ENCODE measurements at places on chromosomes 13 and 19.

- peak; percentile 80 for DNase-seq
These were observed 6.8 kb downstream of the ELL start for GRCh38 chr19:18514800-18515682.

GRCh38 chr13:114024603-114025404 is 50.9 kb upstream of the C13orf46 start:
- peak; percentile 63 for DNase-seq

- no peak for DNase-seq
These were observed 26.7 kb upstream of the TDRD3 start for GRCh38 chr13:60370343-60370742.

DNA sequence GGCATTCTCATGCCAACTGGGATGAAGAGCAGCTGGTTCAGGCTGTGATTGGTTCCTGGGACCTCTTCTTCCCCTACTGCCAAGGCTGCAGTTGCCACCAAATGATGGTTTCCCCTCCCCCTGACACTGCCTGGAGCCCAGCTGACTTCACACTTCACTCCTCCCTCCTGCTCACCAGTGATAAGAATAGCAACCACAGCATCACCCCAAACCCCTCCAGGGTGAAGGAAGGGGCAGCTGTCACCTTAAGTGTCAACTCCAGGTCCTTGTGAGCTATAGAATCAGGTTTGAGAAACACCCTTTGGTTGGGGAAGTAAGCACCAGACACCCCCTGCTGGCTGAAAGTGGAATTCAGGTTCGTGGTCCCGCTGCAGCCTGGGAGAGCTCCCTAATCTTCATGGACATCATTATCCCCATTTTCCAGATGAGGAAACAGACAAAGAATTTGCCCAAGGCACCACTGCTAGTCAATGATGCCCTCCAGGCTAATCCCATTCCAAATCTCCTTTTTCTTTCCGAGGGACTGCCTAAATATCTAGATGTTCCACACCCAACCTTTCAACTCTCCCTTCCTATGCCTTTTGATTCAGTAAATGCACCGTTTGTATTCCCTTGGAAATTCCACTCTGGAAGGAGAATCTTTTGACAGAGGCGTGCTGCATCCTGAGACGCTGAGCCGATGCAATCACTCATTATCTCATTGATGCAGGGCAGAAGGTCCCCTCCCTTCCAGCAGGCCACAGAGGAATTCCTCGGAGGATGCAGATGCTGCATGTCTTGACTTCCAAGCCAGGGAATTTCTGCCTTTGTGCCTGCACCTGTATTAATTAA is 50.6 kb upstream of the UQCRFS1 start:
- peak; percentile 34 for DNase-seq

DNA sequence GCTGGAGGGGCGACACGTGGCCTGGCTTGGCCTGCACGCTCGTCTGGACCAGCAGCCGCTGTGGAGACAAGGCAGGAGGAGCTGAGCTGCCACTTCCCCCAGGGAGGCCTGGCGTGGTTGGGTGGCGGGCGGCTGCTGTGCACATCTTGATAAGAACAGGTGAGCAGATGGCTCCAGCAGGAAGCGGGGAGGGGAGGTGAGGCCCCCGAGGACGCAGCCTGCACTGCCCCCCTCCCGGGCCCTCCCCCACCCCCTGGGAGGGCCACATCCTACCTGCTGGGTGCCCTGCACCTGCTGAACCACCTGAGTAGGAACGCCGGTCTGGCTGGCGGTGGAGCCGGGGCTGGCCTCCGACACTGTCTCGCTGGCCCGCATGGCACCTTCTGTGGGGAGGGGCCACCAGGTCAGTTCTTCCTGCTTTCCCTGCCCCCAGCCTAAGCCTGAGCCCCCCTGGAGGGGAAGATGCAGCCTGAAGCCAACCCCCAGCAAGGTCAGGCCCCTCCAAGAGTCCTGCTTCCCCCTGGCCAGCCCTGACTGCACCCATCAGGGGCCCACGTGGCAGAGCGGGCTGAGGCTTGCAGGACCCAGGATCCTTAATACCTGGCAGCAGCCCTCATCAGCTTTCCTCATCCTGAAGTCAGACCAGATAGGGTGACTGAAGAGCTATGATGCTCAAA is 22.8 kb downstream of the RFX1 start:
- no peak for DNase-seq

GRCh38 chr19:14072535-14073260 is at the start of gene MISP3:
Gene MISP3, plus strand, starts transcription at chr19:14072786. Its CDS starts 524 bp downstream, at chr19:14073310.
- peak; percentile 92 for DNase-seq

DNA sequence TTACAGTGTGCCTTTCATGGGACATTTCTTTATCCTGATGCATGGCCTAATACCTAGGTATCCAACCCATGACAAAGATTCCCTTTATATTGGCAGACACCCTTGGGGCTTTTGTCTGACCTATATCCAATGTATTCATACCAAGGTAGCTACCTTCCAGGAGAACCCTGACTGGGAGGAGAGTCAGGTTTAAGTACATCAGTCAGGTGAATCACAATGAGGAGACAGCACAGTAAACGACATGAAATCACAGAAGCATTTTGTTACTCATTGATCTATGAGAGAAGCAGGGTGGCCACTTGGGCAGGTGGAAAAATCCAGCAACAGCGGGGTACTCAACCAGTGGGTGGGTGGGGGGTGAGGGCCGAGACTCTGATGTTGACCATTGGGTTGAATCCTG is 527.4 kb upstream of the ATXN8OS start:
- no peak for DNase-seq

DNA sequence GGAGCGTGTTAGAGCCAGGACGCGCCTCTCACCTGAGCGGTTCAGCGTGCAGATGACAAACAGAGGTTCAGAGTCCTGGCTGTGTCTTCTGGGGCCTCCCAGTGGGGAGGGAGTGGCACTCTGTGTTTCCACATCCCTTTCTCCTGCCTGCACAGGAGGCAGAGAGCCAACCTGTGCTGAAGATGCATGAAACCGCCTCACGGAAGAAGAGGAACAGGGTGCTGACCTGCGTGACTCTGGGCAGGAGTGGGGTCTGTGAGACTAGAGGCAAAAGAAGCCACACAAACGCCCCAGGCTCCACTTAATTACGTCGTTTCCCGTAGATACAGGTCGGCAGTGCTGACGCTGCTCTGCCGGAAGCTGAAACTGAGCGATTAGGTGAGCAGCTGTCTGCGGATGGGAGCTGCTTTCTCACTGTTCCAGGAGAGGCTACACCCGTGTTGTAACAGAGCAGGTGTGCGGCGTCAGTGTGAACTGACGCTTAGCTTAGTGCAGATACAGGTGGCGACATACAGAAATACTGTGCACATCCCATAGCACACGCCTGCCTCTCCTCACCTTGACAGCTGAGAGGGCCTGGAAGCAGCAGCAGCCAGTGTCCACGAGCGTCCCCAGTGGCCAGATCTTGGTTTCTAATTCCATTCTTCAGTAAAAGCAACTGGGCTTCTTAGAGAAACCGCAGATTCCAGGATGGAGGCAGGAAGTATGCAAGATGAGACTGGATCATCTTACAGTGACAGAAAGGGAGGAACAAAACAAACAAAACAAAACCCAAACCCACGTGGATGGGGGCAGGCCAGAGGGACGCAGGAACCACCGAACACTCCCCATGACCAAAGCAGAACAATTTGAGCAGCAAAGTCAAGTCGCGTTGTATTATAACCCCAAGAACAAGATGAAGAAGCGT is 37.7 kb upstream of the MCF2L start:
- peak; percentile 57 for DNase-seq

- no peak for DNase-seq
These were observed 36.6 kb downstream of the SERTM1 start for GRCh38 chr13:36710396-36710795.

GRCh38 chr13:109868578-109869311 is 82.4 kb upstream of the IRS2 start:
- DNase-seq = no peak

DNA sequence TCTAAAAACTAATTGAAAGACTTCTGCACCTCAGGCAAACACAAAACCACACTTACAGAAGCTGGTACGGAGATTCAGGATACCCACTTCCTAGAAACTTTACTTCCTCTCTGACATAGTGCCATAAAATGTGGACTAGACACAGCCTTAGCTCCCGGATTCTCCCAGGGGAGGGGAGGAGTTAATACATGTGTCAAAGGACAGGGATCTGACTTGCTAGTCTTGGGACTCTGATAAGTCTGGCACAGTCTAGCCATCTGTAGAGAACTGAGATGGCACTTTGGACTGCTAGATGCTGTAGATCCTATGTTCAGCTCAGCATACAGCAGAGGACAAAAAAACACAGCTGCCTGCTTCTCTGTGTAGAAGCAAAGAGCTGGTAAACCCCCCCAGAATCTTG is 769.8 kb upstream of the MIR17HG start:
- DNase-seq = no peak

- DNase-seq = no peak
These were observed 143.1 kb downstream of the ZNF737 start for GRCh38 chr19:20422216-20423205.

- DNase-seq = no peak
These were observed 72.3 kb upstream of the C1QTNF9B start for GRCh38 chr13:23969647-23970046.

DNA sequence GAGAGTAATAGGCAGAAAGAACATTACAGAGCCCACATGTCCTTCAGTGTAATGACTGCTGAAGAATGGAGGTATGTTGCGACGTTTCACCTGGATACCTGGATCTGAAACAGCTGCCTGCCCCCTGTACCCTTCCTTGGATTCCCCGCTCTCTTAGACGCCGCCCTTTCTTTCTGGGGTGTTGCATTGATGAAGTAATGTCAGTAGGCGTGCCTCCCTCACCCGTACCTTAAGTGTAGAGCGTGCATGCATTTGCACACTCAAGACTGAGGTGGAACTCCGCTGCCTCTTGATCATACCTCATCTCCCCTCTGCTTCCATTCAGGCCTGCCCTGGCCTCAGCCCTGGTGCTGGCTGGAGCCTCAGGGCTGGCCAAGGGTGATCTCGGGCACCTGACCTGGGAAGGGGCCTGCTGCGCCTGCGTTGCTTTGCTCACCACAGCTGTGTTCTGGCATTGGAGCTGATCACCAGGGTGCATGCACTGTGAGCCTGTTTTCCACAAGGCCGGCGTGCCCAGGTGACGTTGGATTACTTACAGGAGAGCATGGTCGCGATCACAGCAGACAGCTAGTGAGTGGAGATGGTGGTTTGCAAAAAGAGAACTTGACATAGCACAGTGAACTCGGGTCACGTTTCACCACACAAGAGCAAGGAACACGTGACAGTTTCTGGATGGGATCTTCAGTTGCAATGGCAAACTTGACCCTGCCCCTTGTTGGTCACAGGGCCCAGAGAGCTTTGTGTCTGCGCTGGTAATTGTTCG is 99.0 kb downstream of the ARHGEF7 start:
- DNase-seq = no peak
